ENCODE measurements at places on chromosomes 4 and X.

- no peak for DNase-seq
Measured at GRCh38 chrX:30661228-30661627, 8.0 kb downstream of the GK start.

DNA sequence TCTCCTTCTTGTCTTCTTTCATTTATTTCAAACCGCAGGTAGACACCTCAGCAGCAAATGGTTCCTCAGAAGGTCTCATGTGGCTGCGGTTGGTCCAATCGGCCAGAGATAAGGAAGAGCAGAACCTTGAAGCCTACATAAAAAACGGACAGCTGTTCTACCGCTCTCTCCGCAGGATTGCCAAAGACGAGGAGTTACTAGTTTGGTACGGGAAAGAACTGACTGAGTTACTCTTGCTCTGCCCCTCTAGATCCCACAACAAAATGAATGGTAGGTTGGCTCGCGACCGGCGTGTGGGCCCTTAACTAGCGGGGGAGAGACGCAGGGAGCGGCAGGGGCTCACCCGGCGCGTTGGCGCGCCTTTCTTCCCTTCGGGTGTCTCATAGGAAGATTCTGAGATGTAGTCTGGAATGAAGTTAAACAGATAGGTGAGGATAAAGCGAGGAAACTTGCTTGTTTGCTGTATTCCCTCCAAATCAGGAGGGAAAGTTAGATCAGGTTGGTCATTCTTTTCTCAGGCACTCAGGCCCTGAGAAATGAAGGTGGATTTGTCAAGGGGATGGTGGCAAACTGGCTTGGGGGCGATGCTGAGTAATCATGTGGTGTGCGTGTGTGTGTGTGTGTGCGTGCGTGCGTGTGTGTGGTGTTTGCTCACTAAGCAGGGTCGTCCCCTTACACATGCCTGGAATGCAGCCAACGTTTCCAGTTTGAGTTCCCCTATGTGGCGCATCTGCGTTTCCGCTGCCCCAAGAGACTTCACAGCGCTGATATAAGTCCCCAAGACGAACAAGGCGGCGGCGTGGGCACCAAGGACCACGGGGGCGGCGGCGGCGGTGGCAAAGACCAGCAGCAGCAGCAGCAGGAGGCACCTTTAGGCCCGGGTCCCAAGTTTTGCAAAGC, 4.2 kb downstream of the PRDM8 start:
- peak; percentile 31 for DNase-seq

- DNase-seq, result peak; percentile 50
Measured at GRCh38 chrX:41781500-41781899, 57.5 kb downstream of the GPR82 start.

- no peak for DNase-seq
Measured at GRCh38 chrX:4638036-4638435, 924.6 kb upstream of the PRKX start.

GRCh38 chrX:69231903-69232302, 66.7 kb upstream of the PJA1 start:
- peak; percentile 34 for DNase-seq

DNA sequence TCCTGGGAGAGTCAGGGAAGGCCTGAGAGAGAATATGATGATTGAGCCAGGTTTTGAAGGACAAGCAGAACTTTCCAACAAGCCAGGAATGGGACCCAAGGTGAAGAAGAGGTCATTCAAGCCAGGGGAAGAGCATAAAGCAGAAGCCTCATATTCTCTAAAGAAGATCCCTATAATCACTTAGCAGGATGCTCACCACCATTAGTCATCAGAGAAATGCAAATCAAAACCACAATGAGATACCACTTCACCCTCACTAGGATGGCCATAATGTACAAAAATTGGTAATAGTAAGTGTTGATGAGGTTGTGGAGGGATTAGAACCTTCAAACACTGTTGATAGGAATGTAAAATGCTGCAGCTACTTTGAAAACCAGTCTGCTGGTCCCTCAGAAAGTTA, 20.5 kb upstream of the SUPT20HL1 start:
- DNase-seq, result no peak

- DNase-seq, result no peak
Measured at GRCh38 chrX:50106051-50106675, 94.6 kb downstream of the AKAP4 start.

DNA sequence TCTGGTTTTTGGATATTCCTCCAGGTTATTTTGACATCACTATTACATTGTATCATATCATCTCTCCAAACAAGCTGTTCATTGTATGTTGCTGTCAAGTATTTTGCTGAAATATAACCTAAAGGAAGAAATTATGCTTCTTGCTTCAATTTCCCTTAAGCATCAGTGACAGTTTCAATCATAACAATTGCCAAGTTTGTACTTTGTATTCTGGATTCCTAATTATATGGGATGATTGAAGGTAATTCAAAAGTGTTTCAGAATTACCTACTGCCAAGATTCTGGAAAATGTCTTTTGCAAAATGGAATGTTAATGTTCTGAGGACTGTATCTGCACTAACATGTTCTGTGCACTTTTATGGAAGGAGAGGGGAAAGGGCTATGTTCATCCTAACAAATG, 228.7 kb downstream of the PRDM5 start:
- DNase-seq, result no peak

GRCh38 chrX:118350221-118350620, 4.3 kb downstream of the WDR44 start:
- DNase-seq, result no peak

DNA sequence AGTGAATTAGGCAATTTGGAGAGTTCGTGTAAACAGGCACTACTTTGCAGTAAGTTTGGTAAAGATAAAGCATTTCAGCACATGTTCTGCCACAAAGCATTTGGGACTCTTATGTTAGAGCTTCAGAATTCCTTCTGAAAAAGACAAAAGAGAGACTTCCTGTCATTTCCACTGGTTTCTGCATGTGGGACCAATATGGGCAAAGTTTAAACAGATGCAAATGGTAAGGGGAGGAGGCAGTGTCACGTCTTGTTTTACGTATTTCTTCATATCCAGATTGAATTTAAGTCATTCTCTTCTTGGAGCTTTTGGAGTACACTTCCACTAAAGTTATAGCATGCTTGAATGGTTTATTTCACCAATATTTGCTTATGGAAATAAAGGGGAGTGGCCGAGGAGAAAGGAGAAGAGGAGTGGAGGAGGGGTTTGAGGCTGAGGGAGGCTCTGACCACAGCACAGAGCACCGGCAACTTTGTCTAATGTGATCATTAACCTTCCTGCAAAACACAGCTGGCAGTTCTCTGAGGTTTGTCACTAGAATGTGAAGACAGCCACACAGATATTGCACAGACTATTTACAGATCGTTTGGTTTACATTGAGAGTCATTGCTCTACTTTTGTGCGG, at the start of gene APELA:
Gene APELA, plus strand, starts transcription at position 479 of the 625 bp plus-strand sequence. CDS start 154 bp downstream, outside the sequence.
- peak; percentile 34 for DNase-seq

- DNase-seq, result no peak
Measured at GRCh38 chr4:7744142-7744804, 195.4 kb downstream of the AFAP1 start.

DNA sequence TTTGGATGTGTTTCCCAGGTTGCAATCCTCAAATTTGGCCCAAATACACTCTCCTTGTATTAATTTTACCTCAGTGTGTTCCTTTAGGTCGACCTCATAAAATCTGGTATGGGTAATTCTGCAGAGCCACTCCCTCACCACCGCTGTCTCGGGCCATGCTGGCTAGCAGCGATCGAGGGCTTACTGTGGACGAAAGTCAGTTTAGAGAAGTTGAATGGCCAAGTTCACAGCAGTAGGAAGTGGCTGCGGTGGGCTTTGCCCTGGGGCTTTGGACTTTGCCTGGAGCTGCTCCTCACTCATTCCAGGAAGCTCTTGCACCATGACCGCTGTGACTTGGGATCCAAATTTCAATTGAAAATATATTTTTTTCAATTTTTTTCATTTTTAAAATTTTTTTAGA, 19.6 kb downstream of the TMEM187 start:
- DNase-seq, result no peak

DNA sequence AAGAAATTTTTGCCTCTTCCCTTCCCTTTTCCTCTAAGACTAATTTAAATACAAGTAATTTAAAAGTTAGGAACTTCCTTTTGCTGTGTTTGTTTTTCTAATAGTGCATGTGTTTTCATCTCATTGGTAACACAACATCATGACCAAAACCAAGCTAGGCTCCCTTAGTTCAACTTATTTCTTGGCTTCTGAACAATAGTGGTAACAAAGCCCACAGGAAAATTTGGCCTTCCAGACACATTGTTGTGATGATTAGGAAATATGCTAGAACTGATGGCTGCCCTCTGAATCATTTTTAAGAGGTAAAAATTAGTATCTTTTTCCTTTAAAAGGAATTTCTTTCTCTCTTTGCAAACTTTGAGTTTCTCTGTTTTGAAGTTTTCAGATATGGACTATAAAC, 25.5 kb upstream of the TEC start:
- DNase-seq, result no peak

DNA sequence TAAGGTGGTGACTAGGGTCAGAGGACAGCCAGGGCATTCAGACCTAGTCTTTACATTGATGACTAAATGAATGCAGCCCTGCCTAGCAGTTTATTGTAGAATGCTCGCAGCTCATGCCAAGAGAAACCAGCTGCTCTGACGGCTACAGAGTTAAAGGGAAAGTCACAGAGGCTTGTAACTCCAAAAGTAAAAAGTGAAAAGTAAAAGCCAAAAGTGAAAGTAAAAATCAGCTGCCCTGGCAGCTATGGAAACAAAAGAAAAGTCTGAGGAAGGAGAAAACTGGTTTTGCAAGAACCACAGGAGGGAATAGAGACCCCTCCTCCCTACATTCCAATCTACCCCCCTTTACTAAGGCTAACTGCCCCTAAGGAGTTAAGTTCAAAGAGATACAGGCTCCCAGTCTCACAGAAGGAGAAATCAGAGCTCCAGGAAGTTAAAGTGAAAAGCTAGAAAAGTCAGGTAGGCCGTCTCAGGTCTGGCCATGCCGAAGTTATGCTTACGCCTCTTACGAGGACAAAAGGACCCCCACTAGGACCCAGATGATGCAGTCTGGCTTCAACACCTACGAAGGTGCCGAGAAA, 6.0 kb downstream of the GAGE10 start:
- DNase-seq, result peak; percentile 36

DNA sequence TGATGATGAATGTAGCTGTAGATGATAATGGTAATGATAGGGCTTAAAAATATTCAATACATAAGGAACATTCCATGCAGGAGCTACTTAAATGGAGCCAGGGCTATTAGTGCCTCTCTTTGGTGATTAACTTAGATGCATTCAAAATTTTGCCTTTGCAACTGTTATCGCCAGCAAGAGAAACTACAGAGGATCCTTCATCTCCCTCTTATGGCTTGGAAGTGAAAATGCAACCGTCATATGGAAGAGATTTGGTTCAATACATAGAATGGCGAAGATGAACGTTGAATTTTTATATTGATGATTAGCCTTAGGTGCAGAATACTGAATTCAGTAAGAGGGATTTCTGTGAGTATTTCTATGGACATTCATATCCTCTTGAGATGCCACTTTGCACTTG, 134.5 kb upstream of the NLGN4X start:
- DNase-seq, result no peak

GRCh38 chrX:1480082-1480785, 27.5 kb upstream of the ASMTL start:
- DNase-seq, result no peak

DNA sequence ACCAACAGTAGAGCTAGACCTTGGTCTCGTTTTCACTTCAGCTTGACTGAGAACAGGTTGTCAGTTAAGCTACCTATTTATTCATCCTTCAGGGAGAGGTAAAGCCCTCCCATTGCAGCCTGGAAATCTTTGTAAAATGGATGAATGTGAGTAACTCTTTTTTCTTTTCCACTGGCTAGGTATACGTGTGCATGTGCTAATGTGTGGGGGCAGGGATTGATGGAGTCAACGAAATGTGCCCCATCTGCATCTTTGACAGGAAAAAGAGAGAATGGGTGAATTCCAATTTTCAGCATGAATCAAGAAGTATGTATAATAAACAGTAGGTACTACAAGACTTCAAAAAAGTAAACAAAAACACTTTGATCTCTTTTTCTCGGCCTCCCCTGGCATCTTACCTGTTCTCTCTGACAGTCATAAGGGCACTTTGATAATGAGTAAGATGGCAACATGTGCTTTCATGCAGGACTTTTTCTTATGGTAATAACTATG, at the start of gene IL21:
Gene IL21, minus strand, starts transcription at position 51 of the 492 bp plus-strand sequence. CDS start 55 bp downstream, outside the sequence.
- DNase-seq, result no peak
